ENCODE measurements at places on chromosomes 16 and 17.

DNA sequence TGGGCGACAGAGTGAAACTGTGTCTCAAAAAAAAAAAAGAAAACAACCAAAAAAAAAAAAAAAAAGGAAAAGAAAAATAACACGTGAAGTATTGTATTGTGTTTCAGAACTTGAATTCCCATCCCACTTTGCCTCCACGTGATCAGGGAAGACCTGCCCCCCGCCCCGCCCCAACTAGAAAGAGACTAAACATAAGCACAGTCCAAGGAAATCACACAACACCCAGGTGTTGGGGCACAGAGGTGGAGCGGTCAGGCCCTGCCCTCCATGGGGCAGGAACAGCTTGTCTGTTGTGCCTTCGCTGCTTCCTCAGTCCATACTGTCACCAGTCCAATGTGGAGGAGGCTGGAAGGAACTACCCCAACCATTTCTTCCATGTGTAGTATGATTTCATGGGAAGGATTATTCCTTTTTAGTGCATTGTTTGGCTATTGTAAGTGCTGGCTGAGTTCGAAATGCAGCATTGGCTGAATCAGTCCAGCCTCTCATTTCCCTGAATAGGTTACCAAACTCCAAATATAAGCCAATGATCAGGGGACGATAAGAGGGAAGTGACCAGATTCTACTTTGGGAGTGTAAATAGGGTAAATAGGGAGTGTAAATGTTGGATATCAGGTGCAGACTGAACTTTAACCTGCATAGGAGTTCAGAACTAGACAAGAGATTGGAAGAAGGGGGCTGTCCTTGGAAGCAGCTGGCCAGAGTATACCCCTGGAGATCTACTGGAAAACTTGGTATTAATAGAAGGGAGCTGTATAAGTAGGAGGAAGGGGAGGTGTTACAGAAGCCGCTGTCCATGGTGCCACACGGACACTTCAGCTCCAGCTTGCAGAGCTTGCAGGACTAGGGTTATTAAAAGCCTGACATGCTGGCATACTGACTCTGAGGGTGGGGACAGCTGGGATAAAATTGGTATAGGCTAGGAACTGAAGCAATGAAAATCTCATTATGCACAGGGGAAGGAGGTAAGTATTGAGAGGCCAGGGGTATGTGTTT is 50.7 kb downstream of the TANGO6 start:
- no peak for DNase-seq

- DNase-seq = no peak
Measured at GRCh38 chr17:60908324-60908723, 230.7 kb downstream of the BCAS3 start.

GRCh38 chr17:21368545-21369246 is 7.5 kb upstream of the KCNJ12 start:
- no peak for DNase-seq

- DNase-seq = no peak
Measured at GRCh38 chr17:13986855-13987254, 82.4 kb upstream of the COX10 start.

DNA sequence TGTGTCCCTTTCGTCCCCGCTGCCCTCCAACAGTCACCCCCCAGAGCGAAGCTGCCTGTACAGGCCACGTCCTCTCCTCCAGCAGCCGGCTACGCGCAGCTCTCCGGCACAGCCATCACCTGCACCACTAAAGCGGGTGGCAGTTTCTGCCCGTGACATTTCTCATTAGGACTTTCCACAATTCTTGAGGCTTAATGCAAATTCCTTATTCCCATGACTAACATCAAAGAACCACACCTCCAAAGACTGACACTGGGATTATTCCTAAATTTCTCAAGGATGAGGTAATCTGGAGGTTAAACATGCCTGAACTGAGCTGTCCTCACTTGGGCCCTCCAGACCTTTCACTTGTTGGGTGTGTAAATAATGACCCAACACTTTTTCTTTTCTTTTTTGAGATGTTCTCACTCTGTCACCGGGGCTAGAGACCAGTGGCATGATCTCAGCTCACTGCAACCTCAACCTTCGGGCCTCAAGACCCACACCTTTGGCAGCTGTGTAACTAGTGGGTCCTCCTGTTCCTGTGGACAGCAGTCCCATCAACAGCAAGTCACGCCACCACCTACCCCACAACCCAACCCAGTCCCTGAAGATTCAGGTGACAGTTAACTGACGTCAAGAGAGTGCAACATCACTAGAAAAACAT is 11.7 kb downstream of the ANKRD11 start:
- peak; percentile 34 for DNase-seq

GRCh38 chr16:2900526-2901075 is 11.1 kb upstream of the FLYWCH1 start:
- no peak for DNase-seq

- DNase-seq = no peak
Measured at GRCh38 chr17:16928406-16929034, 43.4 kb downstream of the TNFRSF13B start.

GRCh38 chr16:84177741-84178073 is 9.2 kb downstream of the TAF1C start:
- no peak for DNase-seq

DNA sequence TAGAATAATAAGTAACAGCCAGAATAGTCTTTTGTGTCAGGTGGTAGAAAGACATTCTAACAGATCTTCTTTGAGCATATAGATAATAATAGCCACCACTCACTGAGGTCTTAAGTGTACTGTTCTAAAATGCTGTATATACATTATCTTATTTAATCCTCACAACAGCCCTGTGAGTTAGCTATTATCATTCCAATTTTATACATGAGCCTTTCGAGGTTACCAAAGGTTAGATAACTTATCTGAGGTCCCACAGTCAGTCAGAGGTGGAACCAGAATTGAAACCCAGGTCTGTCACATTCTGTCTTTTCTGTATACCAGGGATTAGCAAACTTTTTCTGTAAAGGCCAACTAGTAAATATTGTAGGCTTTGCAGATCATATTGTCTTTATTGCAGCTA is 23.2 kb downstream of the REXO5 start:
- no peak for DNase-seq

GRCh38 chr16:1066584-1067172 is 5.9 kb upstream of the SSTR5 start:
- no peak for DNase-seq

GRCh38 chr17:31093866-31094599 is 744 bp upstream of the NF1 start:
- DNase-seq = no peak

DNA sequence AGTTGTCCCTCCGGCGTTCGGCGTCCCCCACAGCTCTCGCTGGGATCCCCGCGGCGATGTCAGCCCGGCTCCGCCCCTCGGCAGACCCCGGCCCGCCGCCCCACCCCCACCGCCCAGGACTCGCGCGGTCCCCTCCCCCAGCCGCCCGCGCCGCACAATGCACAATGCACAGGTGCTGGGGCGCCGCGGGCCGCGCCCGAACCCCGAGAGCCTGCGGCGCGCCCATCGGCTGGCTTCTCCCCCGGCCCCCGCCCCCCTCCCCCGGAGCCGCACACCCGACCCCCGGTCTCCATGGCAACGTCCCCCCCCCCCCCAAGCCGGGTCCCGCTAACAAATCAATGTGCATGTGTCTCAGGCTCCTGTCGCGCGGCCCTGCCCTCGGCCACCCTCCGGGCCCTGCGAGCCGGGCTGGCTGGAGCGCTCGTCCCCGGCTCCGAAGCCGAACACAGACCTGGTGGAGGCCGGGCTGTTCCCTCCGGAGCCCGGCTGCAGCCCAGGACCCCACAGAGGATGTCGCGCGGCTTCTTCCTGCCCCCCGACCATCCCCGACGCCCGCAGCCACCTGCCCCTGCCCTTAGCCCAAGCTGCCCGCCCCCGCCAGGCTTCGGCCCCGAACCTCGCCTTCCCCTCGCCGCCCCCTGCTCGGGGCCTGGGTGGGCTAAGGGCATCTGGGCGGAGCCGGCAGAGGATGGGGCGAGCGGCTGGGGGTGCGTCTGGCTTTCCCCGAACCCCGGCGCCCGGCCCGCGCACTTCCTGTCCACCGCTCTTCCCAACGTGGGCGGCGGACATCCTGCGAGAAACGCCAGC is 818 bp upstream of the CBX8 start:
- DNase-seq = no peak

DNA sequence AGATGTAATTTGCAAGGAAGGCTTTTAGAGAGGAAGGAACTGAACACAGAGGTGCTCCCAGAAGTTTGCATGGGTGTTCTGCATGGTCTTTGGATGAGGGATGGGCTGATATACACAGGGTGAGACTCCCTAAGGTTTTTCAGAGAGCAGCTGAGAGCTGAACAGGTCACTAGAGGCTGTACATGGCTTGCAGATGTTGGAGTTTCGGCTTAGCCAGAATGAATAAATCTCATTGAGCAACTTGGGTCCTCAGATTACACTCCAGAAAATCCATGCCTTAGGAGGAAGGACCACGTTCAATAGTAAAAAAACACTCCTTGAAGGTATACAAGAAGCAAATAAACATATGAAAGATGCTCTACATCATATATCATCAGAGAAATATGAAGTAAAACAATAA is 7.5 kb upstream of the ITGB3 start:
- DNase-seq = no peak

DNA sequence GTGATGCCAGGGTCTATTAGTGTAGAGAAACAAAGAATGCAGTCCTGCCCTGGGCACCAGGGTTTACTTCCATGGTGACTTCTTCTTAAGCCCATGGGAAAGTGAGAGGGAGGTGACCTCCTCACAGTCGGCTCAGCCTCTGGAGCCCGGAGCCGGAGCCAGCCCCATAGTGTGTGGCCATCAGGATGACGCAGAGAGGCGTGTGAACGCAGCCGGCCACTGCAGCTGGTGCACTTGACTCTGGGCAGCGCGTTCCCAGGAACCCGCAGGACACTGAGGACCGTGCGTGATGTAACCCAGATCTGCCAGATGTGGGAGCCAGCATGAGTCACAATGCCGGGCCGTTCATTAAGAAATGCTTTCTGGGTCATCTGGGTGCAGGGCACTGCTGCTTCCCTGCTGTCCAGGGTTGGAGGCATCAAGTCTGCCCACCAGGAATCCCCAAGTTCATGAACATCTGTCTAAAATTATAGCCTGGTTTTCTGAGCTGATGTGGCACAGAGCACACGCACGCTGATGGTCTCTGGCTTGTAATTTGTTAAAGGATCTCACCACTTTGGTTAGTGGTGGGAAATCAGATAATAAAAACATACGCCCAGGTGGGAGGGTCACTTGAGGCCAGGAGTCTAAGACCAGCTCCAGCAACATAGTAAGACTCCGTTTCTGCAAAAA is 114.1 kb downstream of the PITPNC1 start:
- no peak for DNase-seq

DNA sequence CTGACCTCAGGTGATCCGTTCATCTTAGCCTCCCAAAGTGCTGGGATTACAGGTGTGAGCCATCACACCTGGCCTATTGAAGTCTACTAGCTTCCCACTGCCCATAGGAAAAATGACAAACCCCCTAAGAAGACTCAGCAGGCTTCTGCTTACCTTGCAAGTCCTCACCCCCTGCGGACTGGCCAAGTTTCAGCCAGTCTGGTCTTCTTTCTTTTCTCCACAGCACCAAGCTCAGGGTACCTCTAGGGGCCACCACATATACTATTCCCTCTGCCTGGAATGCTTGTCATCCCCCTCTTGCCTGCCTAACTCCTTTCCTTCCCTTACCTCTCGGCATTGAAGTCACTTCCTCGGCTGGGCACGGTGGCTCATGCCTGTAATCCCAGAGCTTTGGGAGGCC is 31.2 kb downstream of the ABCC3 start:
- no peak for DNase-seq

DNA sequence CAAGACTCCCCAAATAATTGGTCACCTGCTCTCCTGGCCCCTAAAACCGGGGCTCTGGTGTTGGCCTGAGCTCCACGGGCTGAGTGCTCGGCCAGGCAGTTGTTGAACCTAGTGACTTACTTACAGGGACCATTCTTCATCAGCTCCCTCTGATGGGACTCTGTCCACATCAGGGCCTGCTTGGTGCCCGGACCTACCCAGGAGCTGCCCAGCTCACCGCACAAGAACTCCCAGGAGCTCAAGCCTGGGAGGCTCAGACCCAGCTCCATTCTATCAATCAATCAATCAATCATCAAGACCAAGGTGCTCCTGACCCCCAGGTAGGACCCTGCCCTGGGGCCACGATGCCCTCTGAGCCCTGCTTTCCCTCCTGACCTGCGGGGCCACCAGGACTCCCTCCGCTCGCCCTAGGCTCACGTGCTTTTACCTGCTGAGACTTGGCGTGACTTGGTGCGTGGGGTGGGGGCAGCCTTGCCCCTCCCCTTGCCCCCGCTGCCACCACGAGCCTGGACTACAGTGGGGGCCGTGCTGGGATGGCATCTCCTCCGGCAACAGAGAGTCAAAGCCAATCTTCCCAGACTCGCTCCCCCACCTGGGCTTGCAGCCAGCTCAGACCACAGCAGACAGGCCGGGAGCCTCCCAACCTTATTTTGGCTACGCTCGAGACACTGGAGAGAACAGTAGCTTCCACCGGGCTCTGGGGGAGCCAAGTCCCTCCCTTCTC is 15.7 kb downstream of the IL34 start:
- no peak for DNase-seq

GRCh38 chr16:3865241-3865640 is 15.3 kb downstream of the CREBBP start:
- DNase-seq = no peak

- DNase-seq = no peak
Measured at GRCh38 chr16:89822188-89823086, 5.8 kb upstream of the SPIRE2 start.

DNA sequence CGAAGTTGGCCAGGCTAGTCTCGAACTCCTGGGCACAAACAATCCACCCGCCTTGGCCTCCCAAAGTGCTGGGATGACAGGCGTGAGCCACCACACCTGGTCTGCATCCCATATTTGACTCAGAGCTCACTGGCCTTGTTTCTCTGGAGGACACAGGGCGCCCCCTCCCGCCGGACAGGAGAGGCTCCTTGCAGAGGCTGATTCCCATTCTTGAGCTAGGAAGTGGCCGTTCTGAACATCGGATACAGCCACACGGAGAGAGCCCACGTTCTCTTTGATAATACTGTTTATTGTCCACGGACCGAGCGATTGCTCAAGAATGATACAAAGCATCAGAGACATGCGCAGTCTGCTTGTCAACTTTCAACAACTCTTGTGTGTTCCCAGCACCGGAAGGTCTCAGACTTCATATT is 12.1 kb upstream of the USP36 start:
- no peak for DNase-seq

- DNase-seq = no peak
Measured at GRCh38 chr16:22123146-22123545, 30.8 kb downstream of the VWA3A start.

DNA sequence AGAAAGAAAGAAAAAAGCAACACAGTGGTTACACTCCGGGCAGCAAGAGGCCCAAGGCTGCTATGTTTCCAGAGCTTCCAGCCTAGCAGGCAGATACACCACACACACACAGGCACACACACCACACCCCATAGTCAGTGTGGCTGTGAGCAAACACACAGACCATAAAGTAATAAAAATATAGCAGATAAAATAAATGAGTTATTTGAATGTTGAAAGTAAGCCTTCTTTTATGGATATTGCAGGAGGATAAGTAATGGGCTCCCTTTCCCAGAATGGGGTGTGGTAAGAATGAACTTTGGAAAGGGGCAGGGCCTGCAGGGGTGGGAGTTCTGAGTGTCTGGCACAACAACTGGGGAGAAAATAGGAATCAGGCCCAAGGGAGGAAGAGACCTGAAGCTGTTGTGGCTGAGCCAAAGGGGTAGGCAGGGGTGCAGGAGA is 4.8 kb upstream of the CDK5RAP3 start:
- DNase-seq = no peak

All from CD4-positive, alpha-beta T cell treated with Interleukin-17A for 4 hours (primary cell).